ENCODE measurements at places on chromosomes 1 and 21. TPM values are rescaled to one million over a fixed set of nuclear protein-coding genes. Genes with fewer than 3 reads are reported as not detected.

- no peak for DNase-seq
These were observed 446.0 kb downstream of the PTPRU start for GRCh38 chr1:29682171-29682918.

DNA sequence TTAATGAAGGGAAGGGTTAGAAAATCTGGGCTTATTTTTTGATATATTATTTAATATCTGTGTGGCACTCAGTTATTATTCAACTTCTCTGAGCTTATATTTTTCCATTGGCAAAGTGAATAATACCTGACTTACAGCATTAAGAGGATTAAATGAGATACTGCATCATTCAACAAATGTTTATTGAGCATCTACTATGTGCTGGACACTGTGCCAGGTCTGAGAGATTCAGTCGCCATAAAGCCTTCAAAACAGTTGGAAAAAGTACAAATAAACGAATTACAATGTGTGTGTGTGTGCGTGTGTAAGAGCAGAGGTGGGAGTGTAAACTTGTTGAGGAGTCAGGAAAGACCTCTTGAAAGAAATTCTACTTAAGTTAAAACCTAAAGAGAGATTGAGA is 87.9 kb upstream of the CD53 start:
- DNase-seq, result no peak

- no peak for DNase-seq
These were observed 117.3 kb downstream of the PSMG1 start for GRCh38 chr21:39065917-39066316.

DNA sequence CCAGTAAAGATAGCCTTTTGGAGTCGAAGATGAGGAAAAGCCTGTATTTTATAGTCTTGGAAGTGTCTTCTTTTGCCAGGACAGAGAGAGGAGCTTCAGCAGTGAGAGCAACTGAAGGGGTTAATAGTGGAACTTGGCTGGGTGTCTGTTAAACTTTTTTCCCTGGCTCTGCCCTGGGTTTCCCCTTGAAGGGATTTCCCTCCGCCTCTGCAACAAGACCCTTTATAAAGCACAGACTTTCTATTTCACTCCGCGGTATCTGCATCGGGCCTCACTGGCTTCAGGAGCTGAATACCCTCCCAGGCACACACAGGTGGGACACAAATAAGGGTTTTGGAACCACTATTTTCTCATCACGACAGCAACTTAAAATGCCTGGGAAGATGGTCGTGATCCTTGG is at the start of gene VCAM1:
VCAM1 (plus strand) TSS at position 253 of the 400 bp plus-strand sequence; CDS start at position 372, 119 bp downstream.
- no peak for DNase-seq

DNA sequence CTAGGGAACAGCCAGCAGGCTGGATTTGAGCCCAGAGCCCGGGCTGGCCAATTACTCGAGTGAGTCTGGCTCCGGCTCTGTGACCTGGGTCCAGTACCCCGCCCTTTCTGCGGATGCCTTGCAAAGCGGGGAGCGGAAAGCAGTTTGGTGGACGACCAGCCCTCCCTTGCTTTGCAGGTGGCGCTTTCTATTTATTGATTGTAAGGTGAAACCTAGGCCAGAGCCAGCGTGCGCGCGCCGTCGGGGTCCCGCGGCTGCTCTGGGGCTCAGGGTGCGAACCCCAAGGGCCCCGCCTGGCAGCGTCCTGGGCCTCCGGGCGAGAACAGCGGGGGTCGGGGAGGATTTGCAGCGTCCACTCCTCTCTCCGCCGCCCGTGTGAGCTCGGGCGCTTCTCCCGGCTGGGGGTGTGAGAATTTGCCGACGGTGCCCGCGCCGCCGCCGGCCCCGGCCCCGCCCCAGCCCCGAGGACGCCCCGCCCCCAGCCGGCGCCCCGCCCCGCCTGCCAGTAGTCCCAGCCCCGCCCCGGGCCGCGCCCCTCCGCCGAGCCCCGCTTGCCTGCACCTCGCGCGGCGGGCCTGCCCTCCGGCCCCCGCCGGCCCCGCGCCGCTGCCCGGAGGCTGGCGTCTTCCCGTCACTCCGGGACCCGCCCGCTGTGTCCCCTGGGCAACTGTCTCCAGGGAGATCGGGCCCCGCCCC is 37.6 kb downstream of the PIK3CD start:
- DNase-seq, result peak; percentile 95

DNA sequence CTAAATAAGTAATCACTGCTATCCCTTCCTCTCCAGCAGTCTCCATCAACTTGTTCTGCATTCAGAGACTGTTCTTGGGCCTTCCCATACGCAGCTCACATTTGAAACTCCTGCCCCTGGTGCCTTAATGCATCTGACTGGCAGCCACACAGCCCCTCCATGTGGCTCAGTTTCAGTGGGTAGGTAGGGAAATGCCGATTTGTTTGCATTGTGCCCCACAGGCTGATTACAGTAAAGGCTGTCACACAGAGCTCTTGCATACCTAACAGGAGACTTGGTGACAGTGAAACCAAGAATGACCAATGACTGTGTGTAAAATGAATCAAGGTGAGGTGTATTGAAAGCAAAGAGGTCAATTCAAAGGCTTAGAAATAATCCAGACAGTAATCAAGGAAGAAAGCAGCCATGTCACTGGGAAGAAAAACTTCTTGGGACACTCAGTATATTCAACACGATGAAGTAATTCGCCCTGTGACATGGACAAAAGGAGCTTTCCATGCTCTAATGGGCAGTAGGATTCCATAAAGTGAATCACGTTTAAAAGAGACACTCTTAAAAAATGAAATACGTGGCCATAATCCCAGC is 12.7 kb upstream of the B3GALNT2 start:
- DNase-seq, result no peak

DNA sequence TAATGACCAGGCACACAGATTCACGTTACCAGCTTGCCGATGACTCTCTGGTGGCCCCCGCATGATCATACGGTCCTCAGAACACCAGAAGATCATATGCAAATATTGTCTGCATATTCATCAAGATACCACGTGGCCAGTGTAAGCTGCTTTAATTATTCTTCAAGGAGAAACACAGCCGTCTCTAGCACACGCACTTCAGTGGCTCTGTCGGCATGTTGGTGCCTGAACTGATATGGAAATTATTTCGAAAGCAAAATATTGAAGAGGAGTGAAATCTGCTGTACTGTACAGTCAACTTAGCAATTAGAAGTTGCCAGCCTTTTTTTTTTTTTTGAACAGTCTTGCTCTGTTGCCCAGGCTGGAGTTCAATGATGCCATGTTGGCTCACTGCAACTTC is 5.9 kb upstream of the KIF26B start:
- DNase-seq, result no peak

DNA sequence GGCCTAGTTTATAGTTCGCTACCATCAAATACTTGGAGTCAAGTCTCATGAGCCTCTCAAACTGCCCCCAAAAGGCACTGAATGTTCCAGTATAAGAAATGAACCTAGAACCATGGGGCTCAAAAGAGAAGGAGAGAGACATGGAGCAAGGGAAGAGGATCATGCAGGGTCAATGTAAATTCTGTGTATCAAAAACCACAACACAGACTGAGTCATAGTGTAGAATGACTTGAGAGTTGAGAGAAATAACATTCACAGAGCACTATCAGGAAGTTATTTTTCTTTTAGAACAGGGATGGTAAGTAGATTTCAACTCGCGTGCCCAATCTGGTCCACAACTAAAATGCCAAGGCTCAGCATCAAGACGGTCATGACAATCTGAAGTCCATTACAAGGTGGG is 59.8 kb downstream of the GNG12 start:
- no peak for DNase-seq

DNA sequence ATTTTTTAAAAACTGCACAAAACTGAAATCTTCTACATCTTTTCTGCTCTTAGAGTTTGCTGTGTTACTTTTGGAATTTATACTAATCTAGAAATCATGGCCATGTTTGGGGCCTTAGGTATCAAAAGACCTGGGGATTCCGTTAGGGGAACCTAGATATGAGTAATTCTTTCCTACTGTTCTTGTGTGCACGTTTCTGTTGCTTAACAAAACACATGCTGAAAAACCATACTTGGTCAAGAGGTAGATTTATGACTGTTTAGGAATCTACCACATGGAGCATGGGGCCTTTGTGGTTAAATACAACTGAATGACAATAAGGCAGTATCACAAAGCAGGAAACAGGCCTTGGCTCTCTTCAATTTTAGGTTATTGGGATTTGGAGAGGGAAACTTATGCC is 291.9 kb upstream of the USP25 start:
- DNase-seq, result no peak

GRCh38 chr21:36126208-36126565 is 8.7 kb upstream of the CBR3 start:
- peak; percentile 12 for DNase-seq

DNA sequence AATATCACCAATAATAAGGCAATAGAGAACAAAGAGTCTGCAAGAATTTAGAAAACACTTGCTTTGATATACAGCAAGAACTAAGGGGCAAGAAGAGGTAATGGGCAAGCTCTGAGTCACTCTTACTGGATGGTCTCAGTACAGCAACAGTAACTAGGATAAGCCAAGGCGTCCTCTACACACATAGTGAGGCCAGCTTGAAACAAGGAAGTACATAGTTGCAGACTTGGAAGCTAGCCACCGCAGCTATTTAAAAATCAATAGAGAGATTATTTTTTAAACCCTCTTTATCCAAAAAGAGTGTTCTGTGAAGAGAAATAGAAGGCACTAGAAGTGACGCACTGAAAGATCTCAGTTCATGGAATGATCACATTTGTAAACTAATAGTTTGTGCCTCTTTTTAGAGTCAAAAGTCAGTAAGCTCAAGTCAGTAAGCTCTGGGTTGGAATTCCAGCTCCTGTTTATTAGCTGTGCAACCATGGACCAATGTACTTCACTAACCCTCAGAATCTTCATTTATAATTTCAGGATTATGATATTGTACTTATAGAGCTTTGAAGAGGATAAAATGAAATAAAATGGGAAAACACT is 118.6 kb downstream of the AKT3 start:
- no peak for DNase-seq

DNA sequence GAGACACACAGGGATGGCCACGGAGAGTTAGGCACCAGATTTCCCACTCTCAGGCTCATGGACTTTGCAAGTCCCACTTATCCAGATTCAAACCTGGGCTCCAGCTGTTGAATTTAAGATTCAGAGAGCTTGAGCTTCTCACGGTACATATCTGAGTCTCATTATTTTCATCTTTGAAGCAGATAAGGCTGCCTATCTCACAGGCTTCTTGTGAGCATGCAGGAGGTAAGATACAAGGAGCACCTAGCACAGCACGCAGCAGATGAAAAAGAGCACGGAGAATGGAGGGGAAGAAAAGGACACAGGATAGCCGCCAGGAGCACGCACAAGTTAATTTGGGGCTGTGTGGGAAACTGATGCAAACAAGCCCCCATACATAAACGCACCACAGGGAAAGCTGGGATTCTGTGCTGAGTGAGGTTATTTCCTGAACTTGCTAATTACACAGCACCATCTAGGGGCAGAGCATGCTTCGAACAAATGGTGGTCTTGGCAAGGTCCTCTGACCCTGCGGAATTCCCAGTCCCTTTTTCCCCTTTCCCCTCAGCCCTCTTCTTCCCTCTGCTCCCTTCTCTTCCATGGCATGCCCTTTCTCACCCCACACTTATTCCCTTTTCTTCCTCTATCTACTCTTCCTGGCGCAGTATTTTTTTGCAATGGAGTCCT is 134.7 kb upstream of the VANGL1 start:
- DNase-seq, result no peak

- no peak for DNase-seq
These were observed 55.4 kb downstream of the LAMC2 start for GRCh38 chr1:183241471-183241870.

- peak; percentile 62 for DNase-seq
These were observed 2.6 kb downstream of the COL16A1 start for GRCh38 chr1:31701091-31701736.

GRCh38 chr21:42651515-42652401 is 1.7 kb upstream of the PDE9A start:
- DNase-seq, result no peak

- DNase-seq, result no peak
These were observed 165.8 kb upstream of the HMCN1 start for GRCh38 chr1:185568155-185569123.

GRCh38 chr1:236654957-236655356 is 31.3 kb upstream of the ACTN2 start:
- DNase-seq, result no peak

DNA sequence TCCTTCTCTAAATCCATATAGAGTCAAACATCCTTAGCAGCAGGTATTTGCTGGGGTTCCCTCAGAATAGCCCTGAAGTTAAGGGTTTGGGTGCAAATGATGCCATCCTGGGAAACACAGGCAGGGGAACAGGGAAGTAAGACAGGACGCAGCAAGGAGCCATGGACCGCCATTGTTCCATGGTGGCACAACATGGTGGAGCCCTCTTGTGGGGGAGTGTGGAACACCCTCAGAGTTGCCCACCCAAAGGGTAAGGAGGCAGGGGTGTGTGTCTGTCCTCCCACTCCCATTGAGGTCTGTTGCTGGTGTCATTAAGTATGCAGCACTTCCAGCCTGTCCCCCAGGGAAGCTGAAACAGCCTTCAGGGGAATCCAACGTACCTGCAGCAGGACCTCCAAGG is 20.4 kb upstream of the RCAN1 start:
- DNase-seq, result peak; percentile 73

DNA sequence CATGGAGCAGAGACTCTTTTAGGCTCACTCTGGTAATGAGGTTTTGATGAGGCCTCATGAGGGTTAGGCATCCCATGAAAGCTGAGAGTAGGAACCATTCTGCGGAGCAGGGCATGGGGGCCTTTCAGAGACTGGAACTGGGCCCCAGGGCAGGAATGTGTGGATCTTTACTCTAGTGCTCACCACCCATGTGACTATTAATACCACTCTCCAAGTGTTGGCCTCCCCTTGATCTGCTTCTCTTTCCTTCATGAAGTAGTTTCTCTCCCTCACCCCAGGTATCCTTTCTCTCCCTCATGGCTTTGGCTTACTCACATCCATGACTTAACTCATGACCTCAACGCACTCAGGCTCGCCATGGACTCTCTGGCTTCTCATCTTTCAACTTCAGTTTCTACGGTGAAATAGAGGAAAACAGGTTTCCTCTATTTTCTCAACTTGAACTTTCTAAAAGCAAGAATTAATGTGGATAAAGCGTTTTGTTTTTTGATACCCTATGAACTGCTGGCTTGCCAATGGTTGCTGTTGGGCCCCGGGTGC is 50.5 kb upstream of the GADD45A start:
- DNase-seq, result no peak

DNA sequence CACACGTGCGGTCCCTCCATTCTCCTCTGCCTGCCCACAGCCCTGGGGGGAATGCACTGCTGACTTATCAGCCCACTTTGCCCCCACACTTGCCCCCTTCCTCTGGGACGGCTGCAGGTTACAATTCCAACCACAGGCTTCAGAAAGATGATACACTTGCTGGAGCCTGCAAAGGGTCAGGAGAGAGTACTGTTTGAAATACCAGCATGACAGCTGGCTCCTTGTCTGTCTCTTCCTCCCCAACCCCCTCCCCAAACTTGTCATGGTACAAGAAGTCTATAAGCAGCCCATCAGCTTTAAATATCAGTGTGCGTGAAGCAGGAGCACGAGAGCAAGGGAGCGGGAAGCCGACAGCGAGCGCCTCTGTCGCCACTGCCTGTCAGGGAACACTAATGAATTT is 62.4 kb downstream of the ERI3 start:
- no peak for DNase-seq

The FAM151A gene
- not detected for total RNA-seq

The SPATC1L gene
- total RNA-seq, result 16.7 TPM

The COL16A1 gene
- total RNA-seq, result not detected

The GBP6 gene
- total RNA-seq, result not detected

The MPZ gene
- total RNA-seq, result 4.0 TPM

The DMBX1 gene
- total RNA-seq, result not detected

The OR14I1 gene
- total RNA-seq, result not detected

The CTSE gene
- not detected for total RNA-seq

The DARS2 gene
- 39.3 TPM for total RNA-seq

The NECTIN4 gene
- not detected for total RNA-seq

The SELL gene
- not detected for total RNA-seq

The OR2T12 gene
- total RNA-seq, result not detected

The EXOSC10 gene
- total RNA-seq, result 72.0 TPM

The SPRR3 gene
- total RNA-seq, result not detected

The KRTAP13-2 gene
- total RNA-seq, result not detected
